Retina (tissue), 1 donor: ENCODE measurements at places on chromosomes 11 and 22.

DNA sequence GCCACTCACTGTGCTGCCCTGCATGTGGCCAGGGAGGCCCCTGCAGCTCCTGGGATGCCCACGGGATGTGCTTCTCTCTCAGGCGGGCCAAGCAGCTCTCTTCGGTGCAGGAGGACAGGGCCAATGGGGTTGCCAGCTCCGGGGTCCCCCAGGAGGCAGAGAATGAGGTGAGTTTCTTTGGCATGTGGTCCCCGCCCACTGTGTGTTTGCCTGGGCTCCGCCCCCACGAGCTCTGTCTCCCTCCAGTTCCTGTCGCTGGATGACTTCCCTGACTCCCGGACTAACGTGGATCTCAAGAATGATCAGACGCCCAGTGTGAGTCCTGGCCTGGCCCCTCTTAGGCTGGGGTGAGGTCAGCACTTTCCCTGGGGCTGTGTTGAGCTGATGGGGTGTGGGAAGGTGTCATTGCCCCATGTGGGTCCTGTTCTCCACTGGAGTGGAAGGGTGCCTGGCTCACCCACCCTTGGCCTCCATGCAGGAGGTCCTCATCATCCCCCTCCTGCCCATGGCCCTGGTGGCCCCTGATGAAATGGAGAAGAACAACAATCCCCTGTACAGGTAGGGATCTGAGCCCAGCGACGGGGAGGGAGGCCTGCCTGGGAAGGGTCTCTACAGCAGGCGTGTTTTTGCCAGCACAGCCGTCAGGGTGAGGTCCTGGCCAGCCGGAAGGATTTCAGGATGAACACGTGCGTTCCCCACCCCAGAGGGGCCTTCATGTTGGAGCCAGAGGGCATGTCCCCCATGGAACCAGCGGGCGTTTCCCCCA lies 7.7 kb downstream of the SCO2 start:
- no peak for DNase-seq

- DNase-seq, result no peak
Observed at GRCh38 chr22:17787241-17787640, 13.0 kb upstream of the BID start.

DNA sequence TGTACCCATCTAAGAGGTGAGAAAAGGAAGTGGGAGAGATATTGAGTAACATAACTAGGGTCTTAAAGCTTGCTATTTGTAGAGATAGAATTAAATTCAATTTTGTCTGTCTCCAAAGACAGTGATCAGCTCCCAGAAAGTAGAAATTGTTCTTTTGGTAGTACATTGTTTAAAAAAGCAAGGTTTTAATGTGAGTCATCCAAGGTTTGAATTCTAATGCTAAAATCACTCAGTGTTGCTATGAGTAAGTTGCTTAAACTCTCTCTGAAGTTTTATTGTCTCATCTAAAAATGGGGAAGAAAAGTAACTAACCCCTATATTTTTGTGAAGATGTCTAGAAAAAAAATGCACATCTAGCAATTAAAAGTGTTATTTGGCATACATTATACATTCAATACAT lies 1004.5 kb upstream of the CCDC90B start:
- DNase-seq, result no peak

GRCh38 chr11:9461760-9462134 lies 935 bp downstream of the ZNF143 start:
- no peak for DNase-seq

- no peak for DNase-seq
Observed at GRCh38 chr22:43396321-43396933, 15.4 kb upstream of the MPPED1 start.

GRCh38 chr11:124179310-124179709 lies 3.8 kb upstream of the OR10D3 start:
- no peak for DNase-seq

- no peak for DNase-seq
Observed at GRCh38 chr11:8873741-8874405, 37.1 kb upstream of the AKIP1 start.

GRCh38 chr11:100805506-100806199 lies 118.6 kb downstream of the ARHGAP42 start:
- no peak for DNase-seq

GRCh38 chr11:64086258-64087123 lies 50.8 kb downstream of the FLRT1 start:
- no peak for DNase-seq

DNA sequence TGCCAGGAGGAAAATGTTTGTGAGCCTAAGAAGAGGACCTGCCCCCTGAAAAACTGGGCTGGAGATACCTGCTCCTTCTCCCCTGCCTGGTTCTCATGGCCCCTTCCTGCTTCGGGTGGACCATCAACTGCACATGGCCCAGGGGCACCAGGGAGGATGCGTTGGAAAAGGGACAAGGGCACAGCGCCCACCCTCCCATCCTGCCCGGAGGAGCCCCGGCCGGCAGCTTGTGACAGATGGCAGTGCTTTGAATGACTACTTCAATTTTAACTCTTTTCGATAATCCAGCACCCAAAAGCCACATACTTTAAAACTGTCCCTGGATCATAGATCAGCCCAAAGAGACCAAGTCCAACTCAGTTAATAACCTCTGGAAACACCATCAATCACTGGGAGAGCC lies 135.8 kb upstream of the NECTIN1 start:
- no peak for DNase-seq

DNA sequence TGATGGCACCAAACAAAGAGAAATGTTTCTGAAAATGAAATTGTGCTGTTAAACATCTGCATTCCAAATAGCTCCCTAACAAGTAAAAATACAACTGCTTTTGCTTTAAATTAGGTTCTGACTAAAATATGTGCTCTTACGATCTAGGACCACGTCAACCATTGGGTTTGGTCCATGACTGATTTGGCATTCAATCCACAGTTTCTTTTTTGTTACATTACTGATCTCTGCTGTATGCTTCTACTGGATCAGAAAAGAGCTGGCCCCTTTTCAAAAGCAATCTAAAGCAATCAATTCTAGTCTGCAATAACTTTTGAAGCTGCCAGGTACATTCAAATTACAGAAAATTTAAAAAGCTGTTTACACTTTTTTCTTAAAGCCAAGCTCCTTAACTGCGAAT lies 1047.1 kb upstream of the CCDC90B start:
- no peak for DNase-seq

DNA sequence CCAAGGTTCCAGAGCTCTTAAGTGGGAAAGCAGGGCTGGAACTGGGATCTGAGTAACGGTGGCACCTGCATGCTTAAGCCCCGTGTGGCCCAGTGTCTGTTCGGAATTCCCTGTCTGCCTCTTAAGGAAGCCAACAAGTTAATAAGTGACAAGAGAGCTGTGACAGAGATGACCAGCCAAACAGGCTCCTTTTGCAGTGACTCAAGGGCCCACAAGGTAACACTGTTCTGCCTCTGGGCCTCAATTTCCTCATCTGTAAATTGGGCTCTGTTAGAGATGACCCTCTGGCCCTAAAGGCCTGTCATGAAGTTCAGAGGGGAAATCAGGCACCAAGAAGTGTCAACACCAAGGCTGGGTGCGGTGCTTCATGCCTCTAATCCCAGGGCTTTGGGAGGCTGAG lies 18.6 kb downstream of the USH1C start:
- DNase-seq, result no peak

- no peak for DNase-seq
Observed at GRCh38 chr11:69686452-69686851, 11.3 kb upstream of the LTO1 start.
